Kidney tubule cell (primary cell): ENCODE measurements at places on chromosomes 3 and 15.

DNA sequence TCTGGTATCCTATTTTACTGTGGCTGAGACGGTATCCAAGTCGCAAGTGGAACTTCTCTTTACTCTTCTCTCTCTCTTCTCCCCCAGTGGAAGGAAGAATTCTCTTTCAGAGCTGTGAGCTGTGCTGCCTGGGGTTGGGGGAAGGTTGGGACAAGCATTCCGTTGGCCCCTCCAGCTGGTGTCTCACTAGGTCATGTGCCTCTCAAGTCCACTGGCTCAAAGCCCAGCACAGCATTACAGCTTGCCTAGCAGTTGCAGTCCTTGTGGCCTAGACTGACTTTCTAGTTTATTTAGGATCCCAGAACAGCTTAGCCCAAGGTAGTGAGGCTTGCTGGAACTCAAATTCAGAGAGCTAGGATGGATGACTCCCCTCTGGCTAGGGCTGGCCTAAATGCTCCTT is 76.1 kb upstream of the SPATA16 start:
- DNase-seq = peak; percentile 25

- peak; percentile 99 for DNase-seq
Observed at GRCh38 chr3:4995500-4996053, 16.3 kb downstream of the BHLHE40 start.

GRCh38 chr3:120604382-120604781 is 8.2 kb downstream of the NDUFB4 start:
- no peak for DNase-seq

DNA sequence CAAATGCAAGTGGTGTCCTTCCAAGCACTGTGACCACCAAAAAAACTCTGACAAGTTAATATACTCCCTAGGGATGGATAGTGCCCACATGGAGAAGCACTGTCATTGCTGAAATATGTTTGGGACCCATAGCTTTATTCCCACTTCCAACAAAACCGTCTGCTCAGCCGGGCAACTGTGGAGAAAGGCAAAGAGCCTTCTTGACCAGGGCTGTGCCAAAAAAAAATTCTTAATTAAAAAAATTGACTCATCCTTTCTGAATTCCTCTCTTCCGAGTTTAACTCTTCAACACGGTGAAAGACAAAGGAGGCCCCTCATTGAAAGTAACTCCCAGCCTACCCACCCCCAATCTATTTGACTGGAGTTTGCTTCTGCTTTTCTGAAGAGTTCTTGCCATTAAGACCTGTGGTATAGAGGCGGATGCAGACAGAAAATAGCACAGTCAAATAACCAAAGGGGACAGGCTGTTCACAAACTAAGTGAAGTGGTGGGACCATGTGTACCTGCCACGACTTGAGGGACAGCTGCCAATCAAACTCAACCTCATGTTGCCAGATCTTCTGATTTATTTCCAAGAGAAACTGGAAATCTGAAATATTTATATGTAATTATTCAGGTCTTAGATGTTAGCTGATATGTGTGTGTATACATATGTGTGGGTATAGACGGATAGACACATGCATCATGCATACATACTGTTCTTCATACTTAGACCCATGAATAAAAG is 135.4 kb upstream of the PFN2 start:
- DNase-seq = no peak

GRCh38 chr3:28745436-28745835 is 396.8 kb upstream of the AZI2 start:
- peak; percentile 43 for DNase-seq

GRCh38 chr3:64046996-64047594 is 23.8 kb upstream of the PSMD6 start:
- DNase-seq = no peak

DNA sequence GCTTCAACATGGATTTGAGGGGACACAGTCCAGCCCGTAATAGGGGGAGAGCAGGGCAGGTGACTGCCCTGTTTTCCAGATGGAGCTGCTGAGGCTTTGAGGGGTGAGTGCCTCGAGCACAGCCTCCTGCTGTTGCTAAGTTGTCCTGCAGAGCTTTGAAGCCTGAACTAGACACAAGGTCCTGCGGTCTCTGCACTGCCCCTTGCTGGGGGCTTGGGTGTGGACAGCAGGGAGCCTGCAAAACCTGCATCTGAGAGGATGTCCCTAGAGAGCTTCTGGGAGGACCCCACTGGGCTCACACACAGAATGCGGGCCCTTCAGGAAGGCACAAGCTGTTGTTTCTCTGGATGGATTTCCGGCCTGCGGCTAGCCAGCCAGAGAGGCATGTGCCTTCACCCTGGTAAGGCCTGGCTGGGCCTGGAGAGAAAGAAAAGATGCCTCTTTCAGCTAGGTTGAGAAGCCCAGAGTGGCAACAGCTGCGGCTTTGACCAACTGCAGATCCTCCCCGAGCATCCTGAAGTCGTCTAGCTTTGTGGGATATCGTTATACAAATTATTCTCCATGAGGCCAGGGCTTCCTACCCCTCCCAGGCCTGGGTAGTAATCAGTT is 226.2 kb downstream of the SLCO3A1 start:
- DNase-seq = no peak

- DNase-seq = peak; percentile 57
Observed at GRCh38 chr3:97958396-97958795, 13.8 kb downstream of the RIOX2 start.

DNA sequence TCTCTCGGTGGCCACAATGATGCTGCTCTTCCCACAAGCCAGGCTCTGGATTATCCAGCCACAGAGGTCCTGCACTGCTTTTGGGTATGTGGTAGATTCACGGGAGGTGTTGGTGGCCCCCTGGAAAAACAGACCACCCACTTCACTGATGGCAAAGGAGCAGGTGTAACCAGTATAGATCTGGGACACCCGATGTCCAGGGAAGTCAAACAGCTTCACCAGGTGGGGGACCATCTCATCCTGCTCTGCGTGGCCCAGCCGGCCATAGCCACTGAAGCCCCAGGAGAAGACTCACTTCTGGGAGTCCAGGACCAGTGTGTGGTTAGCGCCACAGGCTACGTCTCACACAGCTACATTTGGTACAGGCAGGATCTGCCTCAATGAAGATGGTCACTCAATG is 62.6 kb downstream of the CHCHD6 start:
- DNase-seq = no peak

- no peak for DNase-seq
Observed at GRCh38 chr3:196378146-196378841, 40.1 kb upstream of the TM4SF19 start.

GRCh38 chr3:192038726-192039125 is 577.8 kb downstream of the PYDC2 start:
- peak; percentile 70 for DNase-seq

DNA sequence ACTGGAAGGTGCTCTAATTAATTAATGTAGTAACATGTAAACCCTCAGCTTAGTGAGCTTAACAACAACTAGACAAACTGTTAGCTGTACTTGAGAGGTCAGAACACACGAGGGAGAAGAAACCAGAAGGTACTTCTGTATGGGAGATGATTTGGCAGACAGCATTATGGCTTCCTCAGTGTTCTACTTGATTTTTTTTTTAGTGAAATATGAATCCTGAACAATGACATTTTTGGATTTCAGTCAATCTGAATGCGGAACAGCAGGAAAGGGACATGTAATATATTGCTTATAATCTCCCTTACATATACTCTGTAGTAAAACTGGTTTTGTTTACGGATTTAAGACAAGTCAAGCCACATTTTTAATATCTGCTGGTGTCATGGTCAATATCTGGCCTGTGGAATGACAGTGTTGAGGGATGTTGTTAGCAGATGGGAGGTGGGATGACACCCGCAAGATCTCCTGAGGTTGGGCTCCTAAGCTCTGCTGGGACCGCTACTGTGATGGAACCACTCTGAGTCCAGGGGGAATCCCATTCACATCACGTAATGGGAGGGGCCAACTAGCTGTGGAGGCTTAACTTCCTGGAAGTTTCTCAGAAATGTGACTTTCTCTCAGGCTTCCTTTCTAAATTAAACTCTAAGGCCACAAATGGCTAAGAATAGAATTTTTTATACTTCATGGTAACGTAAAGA is 18.7 kb downstream of the TNFAIP8L3 start:
- no peak for DNase-seq

DNA sequence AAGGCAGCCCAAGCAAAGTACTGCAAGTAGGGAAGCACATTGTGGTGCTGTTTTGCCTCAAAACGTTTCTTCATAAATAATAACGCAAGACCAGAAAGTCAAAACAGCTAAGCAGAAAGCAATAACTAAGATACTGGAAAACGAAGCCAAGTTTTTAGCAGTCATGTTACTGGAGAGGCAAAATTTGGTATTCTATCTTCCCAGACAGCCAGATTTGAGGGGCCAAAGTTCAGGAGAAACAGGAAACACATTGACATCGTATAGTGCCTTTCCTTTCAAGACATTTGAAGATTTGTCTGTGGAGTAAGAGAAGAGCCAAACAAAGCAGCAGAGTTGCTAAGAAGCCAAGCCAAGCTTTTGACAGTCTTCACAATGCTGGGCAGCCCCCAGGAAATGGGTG is 843.6 kb upstream of the NECTIN3 start:
- DNase-seq = no peak

DNA sequence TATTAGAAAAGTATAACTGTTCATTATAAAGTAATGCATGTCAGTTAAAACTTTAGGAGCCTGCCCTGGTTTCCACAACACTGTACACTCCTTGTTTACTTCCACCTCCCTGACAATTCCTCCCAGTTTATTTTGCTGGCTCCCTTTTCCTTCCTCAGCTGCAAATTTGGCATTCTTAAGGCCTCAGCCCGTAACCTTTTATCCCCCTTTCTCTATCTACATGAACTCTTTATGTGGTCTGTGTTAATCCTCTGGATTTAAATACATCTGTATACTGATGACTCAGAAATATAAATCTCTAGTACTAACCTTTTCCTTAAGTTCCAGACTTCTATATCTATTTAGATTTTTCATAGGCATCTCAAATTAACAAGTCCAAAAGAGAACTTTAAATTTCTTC is 143.6 kb downstream of the OTOL1 start:
- DNase-seq = no peak

- no peak for DNase-seq
Observed at GRCh38 chr3:181633556-181633955, 78.2 kb upstream of the SOX2 start.

- peak; percentile 36 for DNase-seq
Observed at GRCh38 chr3:11591002-11591355, 52.7 kb downstream of the VGLL4 start.

GRCh38 chr3:168093790-168094189 is 1.9 kb downstream of the GOLIM4 start:
- DNase-seq = no peak

GRCh38 chr15:68304589-68305337 is 27.2 kb downstream of the FEM1B start:
- DNase-seq = no peak

DNA sequence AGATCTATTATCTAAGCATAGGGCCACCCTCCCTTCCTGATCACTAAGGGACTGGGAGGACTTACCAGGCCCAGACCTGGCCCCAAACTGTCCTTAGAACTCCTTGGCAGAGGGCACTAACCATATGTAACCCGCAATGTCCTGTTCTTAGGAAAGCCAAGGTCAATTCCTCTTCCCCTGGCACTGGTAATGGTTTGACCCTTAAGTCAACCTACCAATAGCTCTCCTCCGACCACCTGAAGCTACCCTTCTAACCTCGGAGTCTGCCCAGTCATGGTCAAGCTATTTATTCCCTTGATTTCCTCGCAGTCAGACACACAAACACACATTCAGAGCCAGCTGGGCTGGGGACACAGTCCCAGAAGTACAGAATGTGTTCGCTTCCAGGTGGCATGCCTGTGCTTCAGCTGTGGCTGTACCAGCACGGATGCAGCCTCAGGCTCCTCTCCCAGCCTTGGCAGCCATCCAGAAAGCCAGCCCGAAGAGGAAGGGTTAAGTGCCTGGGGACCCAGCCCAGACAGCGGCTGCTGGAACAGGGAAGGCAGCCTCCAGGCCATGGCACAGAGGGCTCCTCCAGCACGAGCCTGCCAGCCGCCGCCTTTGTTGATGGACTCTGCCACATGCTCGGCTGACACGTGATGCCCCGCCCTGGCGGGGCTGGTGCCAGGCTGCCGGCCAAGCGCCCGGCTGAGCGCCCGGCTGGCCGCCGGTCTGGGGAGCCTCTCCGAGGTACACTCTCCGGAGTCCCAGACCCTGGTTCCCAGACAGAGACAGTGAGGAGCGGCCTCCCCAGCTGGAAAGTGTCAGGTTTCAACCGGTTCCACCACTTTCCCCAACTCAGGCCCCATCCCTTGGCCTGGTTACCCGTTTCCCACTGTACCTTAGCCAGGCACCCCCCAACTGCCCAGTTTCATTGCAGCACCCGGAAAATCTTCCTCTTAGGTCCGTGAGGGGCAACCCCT is 5.5 kb downstream of the BMF start:
- peak; percentile 75 for DNase-seq

DNA sequence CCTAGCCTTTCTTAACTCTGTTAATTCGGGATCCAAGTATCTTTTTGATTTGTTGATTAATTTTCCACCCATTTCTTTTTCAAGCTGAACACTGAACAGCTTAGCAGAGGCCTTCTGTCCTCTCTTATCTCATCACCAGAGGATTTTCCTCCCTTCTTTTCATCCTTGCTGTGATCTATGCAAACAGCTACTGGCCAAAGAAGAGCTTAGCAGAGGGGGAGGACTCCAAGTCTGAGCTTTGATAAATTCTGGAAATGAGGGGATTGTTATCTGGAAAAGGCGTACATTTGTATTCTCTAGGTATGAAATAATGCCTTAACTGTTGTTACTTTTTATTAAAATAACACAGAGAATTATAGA is 13.4 kb downstream of the DZIP3 start:
- DNase-seq = no peak

DNA sequence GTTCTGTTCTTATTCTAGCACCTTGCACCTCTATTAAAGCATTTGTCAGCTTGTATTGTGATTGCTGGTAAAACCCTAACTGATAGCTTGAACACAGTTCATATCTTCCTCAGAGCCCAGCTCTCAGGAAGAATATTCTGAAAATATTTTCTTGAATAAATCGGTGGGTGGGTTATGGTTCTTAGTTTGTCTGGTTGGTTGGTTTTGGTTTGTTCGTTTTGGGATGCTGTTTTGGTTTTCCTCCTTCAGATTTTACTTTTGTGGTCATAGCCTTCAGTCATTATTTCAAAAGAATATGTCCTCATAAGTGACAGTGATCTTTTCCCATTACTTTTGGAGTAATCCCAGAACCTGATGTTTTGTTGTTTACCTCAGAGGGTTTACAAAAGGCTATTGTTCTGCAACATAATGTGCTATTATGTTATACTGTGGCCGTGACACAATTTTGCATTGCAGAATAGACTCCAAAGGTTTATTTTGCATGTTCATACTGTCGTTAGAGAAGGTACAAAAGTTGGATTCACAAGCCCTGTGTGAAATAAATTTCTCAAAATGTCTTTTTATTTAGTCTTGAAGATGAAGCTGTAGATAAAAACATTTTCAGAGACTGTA is 2.7 kb upstream of the TMEM87A start:
- no peak for DNase-seq

DNA sequence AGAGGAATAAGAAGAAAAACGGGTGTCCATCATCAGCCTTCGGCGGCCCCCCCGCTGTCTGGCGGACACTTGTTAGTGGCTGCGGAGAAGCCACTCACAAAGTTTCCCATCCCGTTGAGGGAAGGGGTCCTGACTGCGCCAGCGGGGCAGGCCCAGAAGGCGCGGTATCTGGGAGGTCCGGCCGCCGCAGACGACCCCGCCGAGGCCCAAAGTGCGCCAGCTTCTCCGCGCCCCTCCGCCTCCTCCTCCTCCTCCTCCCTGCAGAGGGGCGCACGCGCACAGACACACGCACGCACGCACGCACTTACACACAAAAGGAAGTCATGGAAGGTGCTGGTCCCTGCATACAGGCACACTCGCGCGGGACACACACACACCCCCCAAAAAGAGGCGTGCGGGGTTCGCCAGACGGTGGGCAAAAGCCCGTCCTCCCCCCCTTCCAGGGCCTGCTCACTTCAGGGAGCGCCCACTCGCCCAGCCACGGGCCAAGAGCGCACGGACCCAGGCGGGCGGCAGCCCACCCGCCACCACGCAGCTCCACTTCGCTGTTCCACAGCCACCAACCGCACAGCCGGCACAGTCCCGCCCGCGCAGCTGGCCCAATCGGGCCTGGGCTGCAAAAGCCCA is 18.0 kb downstream of the ZNF148 start:
- DNase-seq = peak; percentile 60
